DMS79 treated with DMSO at 0.1 percent for 48 hours (cell line): ENCODE measurements at places on chromosomes 11 and 22.
A peak's percentile ranks its signal among the peaks of the same experiment; 100 is the strongest.

DNA sequence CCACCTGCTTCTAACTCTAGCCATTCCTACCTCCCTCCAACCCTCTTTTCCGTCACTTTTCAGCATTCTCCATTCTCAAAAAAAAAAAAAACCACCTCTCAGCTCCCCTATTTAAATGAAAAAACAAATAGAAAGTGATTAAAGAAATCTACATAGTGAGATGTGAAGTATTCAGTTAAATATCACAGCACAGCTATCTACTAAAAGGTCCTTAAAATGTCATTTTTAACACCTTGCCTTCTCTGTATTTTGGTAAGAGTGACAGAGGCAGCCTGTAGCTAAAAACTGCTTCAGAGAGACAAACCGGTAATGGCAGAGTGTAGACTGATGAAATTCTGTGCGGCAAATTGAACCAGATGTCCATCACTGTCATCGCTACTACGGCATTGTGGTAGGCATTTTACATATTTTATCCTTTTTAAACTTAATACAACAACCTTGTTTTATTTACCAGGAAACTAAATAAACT is 346 bp upstream of the ALG9 start:
- DNase-seq: peak; percentile 72

- no peak for DNase-seq
Measured at GRCh38 chr22:29719899-29720645, at the start of gene CABP7. Gene CABP7 (plus strand): TSS chr22:29720003. CDS start chr22:29720425, 422 bp downstream.

- DNase-seq: no peak
Measured at GRCh38 chr11:127308291-127308690, 307.7 kb upstream of the KIRREL3 start.

GRCh38 chr11:46338636-46338987 is 8.7 kb upstream of the DGKZ start:
- DNase-seq: no peak

- no peak for DNase-seq
Measured at GRCh38 chr11:77959434-77959833, 35.0 kb downstream of the INTS4 start.
